ENCODE measurements at places on chromosomes 6 and 20.

DNA sequence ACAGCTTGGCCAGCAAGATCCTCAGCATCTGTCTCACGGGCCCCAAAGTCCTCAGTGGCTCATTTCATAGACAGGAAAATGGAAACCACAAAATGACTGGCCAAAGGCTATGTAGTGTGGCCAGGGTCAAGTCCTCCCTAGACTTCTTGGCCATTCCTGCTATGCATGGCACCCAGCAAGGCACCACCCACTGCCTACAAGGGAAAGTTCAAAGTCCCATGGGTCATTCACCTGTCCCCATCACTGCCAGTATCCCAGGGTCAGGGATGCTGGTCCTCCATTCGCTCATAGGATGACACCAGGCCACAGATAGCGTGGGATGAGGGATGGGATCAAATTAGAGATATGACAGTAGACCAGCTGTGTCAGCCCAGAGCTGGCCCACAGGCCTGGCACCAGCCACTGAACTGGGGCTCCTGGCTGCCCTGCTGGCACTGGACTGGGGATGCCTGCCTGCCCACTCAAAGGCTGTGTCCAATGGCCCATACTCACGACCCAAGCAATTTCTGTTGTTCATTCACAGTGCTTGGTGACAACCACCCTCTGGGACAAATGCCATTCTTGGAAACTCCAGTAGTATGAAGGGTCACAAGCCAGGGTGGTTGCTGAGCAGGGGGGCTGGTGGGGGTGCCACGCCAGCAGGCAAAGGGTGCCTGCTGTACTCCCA lies 11.6 kb downstream of the ADISSP start:
- no peak for DNase-seq

- DNase-seq: no peak
Observed at GRCh38 chr6:138498629-138499302, 528 bp downstream of the NHSL1 start.

- DNase-seq: no peak
Observed at GRCh38 chr20:19120011-19120410, 92.4 kb upstream of the SLC24A3 start.

GRCh38 chr6:158908606-158909005 lies 89.4 kb upstream of the EZR start:
- DNase-seq: no peak
